AML-193 (cell line): ENCODE measurements at places on chromosomes 3 and 15.

- no peak for DNase-seq
Observed at GRCh38 chr3:177529716-177530335, 332.5 kb upstream of the TBL1XR1 start.

- DNase-seq: no peak
Observed at GRCh38 chr3:136350557-136350956, 100.4 kb downstream of the PCCB start.

- DNase-seq: no peak
Observed at GRCh38 chr15:39363761-39364586, 216.9 kb upstream of the THBS1 start.

DNA sequence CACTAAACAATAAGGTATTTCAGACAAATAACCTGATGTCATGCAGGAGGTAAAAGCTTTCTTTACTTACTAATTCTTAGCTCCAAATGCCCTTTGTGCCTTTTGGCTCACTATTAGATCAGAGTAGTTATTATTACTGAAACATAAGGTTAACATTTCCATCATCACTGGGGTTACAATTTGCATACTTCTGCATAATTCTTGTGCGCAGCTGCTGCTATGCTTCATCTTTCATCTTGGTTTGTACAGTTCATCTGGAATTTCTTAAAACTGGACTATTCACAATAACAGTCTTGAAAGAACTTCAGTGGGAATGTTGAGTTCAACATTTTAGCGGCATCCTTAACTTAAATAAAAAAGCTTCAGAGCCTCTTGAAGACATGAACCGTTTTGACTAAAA, 383.2 kb upstream of the ADAMTS9 start:
- no peak for DNase-seq

GRCh38 chr3:104106276-104106675, 1260.4 kb upstream of the ALCAM start:
- DNase-seq: no peak

GRCh38 chr3:193237030-193237429, 4.0 kb upstream of the PLAAT1 start:
- DNase-seq: no peak

DNA sequence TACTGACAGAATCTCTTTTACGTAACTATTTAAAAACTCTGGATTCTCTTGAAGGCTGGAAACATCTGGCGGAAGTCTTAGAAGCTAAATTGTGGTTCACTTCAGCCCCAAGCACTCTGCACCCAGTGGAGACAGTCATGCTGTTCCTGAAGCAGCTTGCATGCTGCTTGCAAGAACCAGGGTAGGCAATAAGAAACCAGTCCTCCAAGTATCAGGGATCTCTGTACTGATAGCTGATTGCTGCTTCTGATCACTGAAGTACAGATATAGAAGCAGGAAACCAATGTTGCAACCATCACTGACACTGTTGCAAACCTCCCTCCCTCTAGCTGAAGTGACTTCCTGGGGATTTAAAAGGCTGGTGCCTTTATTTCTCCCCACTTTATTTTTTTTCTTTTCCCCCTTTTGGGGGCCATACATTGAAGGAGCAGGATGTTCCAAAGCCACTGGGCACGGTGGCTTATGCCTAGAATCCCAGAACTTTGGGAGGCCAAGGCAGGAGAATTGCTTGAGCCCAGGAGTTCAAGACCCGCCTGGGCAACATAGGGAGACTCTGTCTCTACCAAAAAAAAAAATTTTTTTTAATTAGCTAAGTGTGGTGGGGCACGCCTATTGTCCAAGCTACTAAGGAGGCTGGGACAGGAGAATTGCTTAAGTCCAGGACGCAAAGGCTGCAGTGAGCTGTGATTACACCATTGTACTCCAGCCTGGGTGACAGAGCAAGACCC, 15.3 kb downstream of the SPCS1 start:
- peak; percentile 99 for DNase-seq

DNA sequence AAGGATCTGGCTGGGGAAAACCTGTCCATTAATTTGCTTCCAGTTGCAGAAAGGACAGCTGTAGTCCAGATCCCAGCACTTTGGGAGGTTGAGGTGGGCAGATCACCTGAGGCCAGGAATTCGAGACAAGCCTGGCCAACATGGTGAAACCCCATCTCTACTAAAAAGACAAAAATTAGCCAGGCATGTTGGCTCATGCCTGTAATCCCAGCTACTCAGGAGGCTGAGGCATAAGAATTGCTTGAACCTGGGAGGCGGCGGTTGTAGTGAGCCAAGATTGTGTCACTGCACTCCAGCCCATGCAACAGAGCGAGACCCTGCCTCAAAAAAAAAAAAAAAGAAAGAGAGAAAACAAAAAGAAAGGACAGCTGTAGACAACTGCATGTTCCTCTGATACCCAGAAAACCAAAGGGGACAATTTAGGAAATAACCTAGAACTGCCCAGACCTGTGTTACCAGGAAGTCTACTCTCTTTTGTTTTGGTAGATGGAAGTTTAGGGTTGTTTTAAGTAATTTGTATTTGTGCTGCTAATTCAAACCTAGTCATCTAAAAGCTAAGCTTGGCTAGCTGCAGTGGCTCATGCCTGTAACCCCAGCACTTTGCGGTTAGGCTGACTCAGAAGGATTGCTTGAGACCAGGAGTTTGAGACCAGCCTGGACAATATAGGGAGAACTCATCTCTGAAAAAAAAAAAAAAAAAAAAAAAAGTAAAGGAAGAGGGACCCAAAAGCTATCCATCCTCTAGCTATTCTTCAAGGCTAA, 22.7 kb downstream of the EXD1 start:
- no peak for DNase-seq

GRCh38 chr3:14561051-14561960, 21.2 kb upstream of the GRIP2 start:
- DNase-seq: no peak

DNA sequence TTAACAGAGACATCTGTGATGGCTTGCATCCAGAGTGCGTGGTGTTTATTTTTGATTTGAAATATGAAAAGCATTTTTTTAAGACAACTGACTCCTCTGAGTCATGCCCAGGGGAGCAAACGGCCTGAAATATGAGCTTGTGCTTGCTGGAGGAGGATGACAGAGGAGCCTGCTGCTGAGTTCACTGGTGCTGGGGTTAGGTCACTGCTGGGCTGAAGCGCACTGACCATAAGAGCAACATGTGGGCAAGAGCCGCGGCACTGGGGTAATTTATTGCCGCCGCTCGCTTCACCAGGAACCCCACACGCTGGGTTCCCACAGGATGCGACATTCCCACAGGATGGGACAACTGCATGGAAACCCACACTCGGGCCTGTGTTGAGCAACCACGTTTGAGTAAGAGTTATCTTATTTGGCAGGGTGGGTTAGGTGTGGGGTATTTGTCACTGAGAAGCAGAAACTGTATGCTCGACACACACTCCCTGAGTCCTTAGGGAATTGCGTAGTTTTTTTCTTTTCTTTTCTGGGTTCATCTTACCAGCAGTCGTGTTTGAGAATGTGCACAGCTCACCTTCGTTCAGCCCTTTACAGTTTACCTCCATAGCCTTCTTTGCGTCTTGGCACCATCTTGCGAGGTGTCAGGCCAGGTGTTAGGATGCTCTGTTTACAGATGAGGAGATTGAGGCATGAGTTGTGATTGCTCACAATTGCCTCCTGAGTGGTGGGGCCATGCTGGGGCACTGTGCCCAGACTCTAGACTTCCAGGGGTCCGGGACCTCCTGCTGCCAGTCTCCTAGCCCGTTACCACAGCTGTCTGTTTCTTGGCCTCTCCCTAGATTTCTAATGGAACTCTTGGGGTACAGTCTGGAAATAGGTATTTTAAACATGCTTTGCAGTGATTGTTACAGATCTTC, 60.4 kb downstream of the SMAD3 start:
- no peak for DNase-seq

- DNase-seq: no peak
Observed at GRCh38 chr15:40483919-40484318, 13.1 kb downstream of the CHST14 start.

DNA sequence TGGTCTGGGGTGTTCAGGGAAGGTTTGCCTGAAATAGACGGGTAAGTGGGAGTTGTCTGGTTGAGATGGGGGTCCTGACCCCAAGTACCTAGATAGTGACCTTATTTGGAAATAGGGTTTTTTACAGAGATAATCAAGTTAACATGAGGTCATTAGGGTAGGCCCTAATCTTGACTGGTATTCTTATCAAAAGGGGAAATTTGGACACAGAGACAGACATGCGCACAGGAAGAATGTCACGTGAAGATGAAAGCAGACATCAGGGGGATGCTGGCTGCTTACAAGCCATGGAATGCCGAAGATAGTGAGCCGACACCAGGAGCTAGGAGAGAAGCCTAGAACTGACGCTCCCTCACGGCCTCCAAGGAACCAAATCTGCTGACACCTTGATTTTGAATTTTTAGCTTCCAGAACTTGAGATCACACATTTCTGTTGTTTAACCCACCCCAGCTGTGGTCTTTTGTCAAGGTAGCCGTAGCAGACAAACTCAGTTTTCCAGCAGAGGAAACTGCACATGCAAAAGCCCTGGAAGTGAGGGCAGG, 17.1 kb downstream of the BHLHE40 start:
- DNase-seq: no peak
